ENCODE measurements at places on chromosomes 11 and 22.

- peak; percentile 41 for DNase-seq
Measured at GRCh38 chr22:35301372-35301874, 1.7 kb downstream of the TOM1 start.

GRCh38 chr22:38740116-38740723 is 15.6 kb downstream of the SUN2 start:
- no peak for DNase-seq

GRCh38 chr11:123083623-123084029 is 21.7 kb upstream of the HSPA8 start:
- peak; percentile 82 for DNase-seq

GRCh38 chr11:84128840-84129239 is 842.7 kb upstream of the CCDC90B start:
- DNase-seq: no peak

DNA sequence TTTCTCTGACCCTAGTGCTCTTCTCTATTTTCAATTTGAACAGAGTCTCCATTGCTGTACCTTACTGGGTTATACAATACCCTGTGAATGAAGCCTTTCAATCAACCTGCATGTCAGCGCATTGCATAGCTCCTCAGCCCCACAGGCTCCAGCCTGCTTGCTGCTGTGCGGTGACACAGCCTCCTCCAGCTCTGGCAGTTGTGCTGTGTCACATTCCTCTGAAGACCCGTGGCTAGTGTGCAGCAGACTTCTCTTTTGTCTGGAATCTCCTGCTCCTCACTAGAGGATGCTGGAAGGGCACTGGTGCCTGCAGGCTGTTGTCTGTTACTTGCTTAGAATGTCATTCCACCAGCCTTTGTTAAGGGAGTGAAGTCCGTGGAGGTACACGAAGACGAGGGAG is 390.1 kb upstream of the B3GAT1 start:
- DNase-seq: no peak

DNA sequence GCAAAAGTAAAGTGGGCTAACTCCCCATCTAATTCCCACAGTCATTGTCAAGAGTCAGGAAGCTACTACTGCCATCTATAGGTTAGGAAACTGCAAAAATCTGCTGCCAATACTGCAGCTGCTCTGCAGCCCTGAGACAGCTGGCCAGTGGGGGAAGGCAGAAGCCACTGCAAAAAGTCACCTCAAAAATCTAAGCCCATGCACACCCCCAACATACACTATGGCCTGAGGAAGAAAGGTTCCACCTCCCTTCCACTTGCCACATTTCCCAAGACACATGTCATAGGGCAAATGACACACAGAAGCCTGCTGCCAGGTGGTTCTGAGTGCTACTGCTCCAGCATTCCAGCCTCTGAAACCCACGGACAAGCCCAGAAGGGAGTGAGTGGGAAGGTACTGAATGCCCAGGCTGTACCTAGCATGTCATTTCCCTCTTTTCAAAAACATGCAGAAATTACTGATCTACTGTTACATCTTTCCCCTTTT is 36.9 kb downstream of the DGCR2 start:
- no peak for DNase-seq

DNA sequence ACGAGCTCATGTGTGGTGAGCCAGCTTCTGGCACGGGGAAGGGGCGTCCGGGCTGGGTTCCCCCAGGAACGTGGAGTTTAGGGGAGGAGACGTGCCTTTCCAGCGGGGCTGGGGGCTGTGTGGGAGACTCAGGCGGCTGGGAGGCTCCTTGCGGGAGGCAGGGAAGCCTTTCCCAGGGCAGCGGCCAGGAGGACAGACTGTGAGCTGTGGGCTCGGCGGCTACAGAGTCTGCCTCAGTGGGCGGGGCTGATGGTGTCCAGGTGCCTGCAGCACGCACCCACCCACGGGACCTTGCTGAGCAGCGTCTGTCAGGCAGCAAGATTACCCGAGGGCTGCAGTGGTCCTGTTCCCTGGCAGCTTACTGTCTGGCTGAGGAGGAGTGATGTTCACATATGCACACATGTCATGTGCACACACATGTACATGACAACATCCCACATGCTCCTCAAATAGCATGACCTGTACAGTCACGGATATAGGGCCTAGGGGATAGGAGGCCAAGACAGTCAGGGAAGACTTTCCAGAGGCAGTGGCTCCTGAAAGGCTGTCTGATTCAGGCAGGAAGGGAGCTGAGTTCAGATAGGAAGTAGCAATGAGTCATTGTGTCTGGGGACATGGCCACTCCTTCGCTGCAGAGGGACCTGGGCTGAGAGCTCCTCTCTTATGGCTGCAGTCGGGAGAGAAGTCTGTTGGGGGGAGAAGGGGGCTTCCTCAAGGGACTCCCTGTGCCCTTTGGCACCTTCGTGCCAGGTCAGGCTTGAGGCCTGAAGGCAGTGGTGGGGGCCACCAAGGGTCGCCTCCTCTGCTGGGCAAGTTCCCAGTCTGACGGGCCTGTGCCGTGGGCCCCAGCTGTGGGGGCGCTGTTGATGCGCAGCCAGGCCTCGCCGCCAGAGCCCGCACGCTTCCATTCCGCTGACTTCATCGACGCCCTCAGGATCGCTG is 23.3 kb upstream of the PPP6R3 start:
- no peak for DNase-seq

- no peak for DNase-seq
Measured at GRCh38 chr22:38843201-38843656, 599 bp downstream of the NPTXR start.
